ENCODE measurements at places on chromosomes 3 and 15.
A peak's percentile ranks its signal among the peaks of the same experiment; 100 is the strongest.

- no peak for DNase-seq
These were observed 3.9 kb upstream of the PLCH1 start for GRCh38 chr3:155748611-155749365.

- no peak for DNase-seq
These were observed 176.1 kb upstream of the THBS1 start for GRCh38 chr15:39404767-39405181.

GRCh38 chr3:195270079-195270816 lies 711 bp downstream of the XXYLT1 start:
- DNase-seq = no peak

DNA sequence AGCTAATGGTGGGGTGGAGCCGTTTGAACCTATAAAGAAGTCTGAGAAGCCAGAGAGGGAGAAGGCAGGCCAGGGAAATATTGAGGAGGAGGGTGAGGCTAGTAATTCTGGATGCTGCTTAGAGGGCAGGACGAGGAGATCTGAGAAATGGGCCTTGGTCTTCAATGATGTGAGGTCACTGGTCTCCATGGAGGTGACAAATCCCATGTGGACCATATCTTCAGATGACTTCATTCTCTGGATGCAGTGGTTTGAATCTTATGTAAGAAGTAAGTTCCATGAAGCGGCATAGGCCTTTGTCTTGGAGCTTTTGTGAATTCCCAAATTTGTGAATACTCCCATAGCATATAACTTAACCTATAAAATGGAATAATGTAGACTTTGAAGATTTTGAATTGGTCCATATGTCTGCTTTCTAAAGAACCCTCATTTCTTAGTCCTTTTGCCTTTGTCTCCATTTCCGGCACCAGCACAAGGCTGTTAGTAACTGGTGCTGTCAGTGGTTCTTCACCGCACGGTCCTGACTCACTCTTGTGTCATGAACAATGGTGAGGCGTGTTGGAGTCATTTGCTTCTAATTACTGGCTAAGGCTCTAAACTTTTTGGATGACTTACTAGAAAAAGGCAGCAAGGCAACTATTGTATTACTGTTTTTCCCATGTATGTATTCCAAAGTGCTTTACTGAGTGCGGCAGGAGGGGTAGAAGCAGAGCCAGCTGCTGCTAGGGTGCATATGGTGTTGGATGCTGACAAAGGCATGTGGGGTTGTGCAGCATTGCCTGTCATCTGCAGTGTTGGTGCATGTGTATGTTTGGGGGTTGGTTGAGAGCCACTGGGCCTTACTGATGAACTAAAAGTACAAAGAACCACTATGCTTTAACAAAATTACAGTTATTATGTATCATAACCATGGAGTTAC lies 279.3 kb upstream of the C2CD4B start:
- DNase-seq = no peak

DNA sequence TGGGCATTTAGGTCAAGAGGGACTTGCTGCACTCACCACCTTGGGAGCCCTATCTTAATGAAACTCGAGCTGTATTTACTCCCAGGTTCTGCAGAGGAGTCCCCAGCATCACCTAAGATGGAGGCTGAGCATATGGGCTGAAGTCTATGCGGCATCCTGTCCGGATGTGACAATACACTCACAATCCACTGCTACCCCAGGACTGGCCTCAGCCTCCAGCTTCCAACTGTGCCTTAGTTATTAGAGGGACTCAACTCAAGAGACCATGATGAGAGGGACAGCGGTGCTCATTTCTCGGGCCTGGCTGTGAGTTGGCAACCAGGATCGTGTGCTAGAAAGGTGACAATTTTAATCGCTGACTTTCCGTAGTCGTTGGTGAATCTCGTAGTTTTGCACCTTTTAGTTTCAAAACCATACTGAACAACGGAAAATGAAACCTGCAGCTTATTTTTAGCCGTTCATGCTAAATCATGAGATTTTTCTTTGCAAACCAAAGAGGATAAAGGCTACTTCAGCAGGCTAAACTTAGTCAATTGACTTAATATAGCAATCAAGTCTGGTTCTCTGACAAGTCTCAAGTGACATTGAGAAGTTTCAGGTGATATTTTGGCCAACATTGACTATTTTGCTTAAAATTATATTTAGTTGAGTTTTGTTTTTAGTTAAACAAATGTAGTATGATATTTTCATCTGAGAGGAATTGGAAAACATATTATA lies 11.1 kb downstream of the ZBTB38 start:
- DNase-seq = no peak

- no peak for DNase-seq
These were observed 1.9 kb downstream of the PIGZ start for GRCh38 chr3:196966526-196967401.

GRCh38 chr15:83365370-83365938 lies 81.0 kb upstream of the BNC1 start:
- no peak for DNase-seq

- no peak for DNase-seq
These were observed 293.3 kb downstream of the MEX3B start for GRCh38 chr15:81752546-81752942.

GRCh38 chr3:193783166-193783896 lies 190.3 kb downstream of the OPA1 start:
- DNase-seq = no peak

DNA sequence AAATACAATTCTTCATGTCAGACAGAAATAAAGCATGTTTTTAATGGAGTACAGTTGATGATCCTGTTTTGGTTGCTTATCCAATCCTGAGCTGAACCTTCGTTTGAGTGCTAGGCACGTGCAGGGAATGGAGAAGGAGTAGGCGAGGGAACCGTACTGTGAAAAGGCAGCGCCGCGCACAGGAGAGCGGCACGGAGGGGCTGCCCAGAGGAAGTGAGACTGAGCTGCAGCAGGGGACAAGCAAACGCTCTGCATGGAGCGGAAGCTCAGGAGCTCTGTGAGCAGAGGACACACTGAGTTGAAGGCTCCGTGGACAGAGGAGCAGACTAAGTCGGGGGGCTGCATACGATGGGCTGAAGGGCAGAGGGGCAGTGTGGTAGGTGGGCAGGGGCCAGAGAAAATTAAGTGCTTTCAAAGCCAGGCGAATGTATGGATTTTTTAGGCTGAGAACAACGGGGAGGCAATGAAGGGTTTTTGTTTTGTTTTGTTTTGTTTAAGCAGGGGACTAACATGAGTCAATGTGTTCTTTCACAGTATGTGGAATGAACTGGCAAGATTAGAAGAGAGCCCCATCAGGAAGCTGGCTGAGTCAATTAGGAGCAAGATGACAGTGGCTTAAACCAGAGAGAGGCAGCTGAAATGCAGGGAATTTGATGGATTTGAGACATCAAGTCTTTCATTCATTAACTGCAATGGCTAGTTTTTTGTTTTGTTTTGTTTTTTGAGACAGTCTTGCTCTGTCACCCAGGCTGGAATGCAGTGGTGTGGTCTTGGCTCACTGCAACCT lies 23.8 kb upstream of the TM2D3 start:
- no peak for DNase-seq

DNA sequence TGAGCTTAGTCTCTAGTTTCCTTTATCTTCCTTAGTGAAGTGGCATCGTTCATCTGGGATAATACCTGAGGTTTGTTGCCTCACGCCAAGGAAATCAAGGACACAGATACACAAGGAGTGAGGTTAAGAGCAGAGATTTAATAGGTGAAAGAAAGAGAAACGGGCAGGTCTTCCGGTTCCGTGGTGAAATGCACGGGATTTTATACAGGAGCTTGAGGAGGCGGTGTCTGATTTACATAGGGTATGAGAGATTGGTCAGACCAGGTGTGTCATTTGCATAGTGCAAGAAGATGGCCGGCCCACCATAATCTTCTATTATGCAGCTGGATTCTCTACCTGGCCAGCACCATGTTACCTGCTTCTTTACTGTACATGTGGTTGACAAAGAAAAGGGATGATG lies 17.2 kb downstream of the ARRDC4 start:
- no peak for DNase-seq

GRCh38 chr3:6739288-6739687 lies 121.6 kb upstream of the GRM7 start:
- DNase-seq = no peak

DNA sequence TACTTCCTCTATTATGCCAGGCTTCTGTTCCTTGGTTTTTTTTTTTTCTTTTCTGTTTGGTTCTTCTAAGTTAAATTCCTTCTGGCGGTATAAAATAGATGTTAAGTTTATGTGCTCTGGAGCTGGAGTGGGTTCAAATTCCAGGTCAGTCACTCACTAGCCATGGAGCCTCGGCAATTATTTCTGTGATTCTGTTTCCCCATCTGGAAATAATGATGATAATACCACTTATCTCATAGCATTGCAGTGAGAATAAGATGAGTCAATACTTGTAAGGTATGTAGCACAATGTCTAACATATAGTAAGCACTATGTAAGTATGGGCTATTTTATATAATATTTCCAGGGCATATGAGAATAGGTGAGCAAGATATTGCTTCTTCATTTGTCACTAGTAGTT lies 33.2 kb upstream of the ZDHHC23 start:
- DNase-seq = no peak

DNA sequence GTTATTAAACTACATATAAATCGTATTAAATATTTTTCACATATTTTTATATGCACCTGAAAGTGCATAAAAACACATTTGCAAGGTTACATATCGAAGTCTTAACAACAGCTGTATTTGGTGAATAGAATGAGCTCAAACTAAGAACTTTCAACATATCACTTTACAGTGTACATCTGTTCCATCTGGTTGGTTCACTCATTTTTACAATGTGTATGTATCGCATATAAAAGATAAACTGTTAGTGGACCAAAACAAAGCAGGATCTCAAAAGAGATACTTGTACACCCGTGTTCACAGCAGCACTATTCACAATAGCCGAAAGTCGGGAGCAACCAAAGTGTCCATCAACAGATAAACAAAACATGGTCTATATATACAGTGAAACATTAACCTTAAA lies 55.8 kb downstream of the TBL1XR1 start:
- no peak for DNase-seq

DNA sequence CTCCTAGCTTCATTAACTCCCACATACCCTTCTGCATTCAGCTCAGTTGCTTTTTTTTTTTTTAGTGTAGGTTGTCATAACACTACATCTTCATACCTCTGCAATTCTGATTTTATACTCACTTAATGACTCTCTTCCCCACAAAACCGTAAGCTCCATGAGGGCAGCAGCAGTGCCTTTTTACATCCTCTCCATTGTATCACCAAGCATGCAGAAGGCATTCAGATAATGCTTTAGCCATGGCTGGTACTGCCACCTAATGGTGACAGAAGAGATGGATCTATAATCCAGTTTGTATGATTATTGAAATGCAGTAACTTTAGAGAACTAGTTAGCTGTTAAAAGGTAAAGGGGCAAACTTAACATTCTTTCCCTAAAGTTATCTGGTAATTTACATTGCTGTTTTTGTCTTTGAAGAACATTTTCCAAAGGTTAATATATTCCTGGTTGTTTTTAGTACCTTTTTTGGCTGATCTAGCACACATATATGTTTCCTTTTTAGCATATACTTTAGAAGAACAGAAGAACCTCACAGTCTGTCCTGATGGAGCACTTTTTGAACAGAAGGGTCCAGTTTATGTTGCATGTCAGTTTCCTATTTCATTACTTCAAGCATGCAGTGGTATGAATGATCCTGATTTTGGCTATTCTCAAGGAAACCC lies 36.8 kb downstream of the ATP1B3 start:
- DNase-seq = peak; percentile 29

GRCh38 chr15:35992791-35993190 lies 446.8 kb upstream of the DPH6 start:
- no peak for DNase-seq

DNA sequence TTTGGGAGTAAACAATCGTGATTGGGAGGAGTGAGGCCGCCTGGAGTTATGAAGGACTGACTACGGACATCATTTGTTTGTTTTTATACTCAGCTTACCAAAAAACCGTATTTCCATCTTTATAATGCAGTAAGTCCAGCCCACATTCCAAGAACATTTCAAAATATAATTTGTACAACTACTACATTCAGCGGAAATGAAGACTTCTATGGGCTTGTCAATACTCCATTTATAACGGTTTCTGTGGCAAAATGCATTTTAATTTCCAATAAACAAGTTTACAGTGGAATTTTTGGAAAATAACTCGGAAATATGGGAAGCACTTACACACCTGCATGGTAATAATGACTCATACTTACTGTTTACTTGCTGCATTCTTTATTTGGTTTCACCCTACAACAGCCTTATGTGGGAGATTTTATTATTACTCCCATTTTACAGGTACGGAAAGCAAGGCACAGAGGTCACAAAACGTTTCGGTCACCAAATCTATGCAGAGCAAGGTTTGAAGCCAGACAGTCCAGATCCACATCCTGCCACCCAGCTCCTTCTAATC lies 62.3 kb downstream of the LDHAL6B start:
- no peak for DNase-seq

- no peak for DNase-seq
These were observed 31.4 kb downstream of the SLC49A4 start for GRCh38 chr3:122826278-122826677.

DNA sequence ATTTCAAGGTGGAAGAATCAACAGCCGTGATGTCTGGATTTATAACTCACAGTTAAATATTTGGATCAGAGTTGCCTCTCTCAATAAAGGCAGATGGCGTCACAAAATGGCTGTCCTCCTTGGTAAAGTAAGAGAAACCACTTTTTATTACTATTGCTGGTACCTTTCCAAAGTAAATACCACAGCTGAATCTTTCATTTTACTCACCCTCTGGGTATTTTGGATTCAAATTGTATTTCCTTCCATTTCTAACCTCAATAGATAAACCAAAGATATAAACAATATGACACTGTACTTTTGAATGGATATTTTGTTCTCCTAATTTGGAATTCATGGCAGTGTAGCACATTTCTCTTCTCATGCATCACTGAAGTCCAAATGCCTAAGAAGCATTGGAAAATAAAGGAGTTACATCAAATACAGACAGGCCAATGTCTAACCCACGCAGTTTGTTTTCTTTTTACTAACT lies 29.5 kb downstream of the KLHL24 start:
- no peak for DNase-seq

- DNase-seq = no peak
These were observed 100.0 kb upstream of the RAP2B start for GRCh38 chr3:153061938-153062528.

All from effector CD4-positive, alpha-beta T cell (primary cell).